ENCODE measurements at places on chromosomes 12 and 14.
A peak's percentile ranks its signal among the peaks of the same experiment; 100 is the strongest.

GRCh38 chr12:1592444-1593173 is 1.8 kb downstream of the FBXL14 start:
- DNase-seq = peak; percentile 40

- no peak for DNase-seq
Measured at GRCh38 chr14:104301731-104302460, 163.5 kb downstream of the KIF26A start.

DNA sequence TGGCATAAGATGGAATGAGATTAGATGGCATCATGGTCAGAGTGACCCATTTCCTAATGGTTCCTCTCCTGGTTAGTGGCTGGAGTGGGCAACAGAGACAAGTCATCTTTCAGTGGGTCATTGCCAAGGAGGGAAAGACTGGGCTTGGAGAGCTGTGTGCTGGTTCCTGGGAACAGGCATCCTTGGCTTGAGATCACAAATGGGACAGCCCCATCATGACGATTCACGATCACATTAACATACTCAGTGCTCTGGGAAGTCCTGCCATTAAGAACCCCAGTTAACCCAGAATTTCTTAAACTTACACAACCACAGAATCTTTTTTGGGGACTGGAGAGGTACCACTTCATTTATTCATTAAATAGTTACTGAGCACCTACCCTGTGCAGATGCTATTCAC is 27.3 kb downstream of the CHST11 start:
- no peak for DNase-seq

- DNase-seq = no peak
Measured at GRCh38 chr12:54983536-54984101, 943 bp downstream of the TESPA1 start.

DNA sequence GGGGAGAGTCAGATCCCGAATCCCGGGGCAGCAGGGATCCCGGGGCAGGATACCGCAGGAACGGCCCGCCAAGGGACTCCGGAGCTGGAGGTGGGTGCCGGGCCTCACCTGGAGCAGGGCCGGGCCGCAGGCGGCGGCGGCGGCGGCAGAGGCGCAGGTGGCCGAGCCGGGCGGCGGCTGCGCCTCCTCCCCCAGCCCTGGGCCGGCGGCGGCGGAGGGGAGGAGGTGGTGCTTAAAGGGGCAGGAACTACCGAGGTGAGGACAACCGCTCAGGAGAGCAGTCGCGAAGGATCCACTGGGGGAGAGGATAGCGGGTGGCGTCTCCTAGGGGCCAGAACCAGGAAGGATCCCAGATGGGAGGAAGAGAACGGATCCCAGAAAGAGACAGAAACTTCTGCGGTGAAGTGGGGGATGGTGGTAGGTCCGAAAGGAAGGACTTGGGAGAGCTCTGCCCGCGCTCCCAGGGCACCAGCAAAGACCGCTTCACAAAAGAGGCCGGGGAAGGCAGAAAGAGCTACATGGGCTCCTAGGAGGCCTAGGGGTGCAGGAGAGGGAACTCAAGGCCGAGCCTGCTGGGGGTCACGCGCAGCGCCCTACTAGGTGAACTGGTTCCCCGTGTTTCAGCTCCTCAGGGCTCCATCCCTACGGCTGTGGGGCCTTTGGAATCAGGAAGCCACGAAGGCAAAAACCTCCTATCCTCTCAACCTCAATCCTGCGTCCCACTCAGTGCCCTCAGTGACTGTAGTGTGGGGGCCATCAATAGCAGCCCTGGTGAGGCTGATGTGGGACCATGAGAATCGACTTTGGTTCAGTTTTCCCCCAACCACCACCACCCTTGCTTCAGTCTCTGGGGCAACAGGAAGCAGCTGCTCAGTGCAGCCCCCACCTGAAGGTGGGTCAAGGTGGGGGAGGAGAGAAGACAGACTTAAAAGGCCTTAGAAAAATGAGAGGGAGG is 5.0 kb upstream of the BAZ2A start:
- DNase-seq = peak; percentile 83

All from thyroid gland (tissue), 4 donors.